ENCODE measurements at places on chromosomes 3 and 15.

- no peaks in the 10 kb centered on the region for H3K36me3 ChIP-seq
- H3K27me3 ChIP-seq = no peaks in the 10 kb centered on the region
- H3K4me1 ChIP-seq = no peaks in the 10 kb centered on the region
- no peak overlapping the region for H3K4me3 ChIP-seq
These were observed 235.9 kb downstream of the ARRDC4 start for GRCh38 chr15:98196371-98196770.

GRCh38 chr3:147619921-147620560 is 210.9 kb downstream of the ZIC1 start:
- H3K4me3 ChIP-seq = no peak overlapping the region
- H3K27ac ChIP-seq = no peak overlapping the region
- H3K27me3 ChIP-seq = no peaks in the 10 kb centered on the region
- H3K4me1 ChIP-seq = no peaks in the 10 kb centered on the region

GRCh38 chr3:11733914-11734313 is 90.2 kb upstream of the VGLL4 start:
- H3K4me1 ChIP-seq = no peaks in the 10 kb centered on the region
- H3K27me3 ChIP-seq = no peaks in the 10 kb centered on the region
- no peaks in the 10 kb centered on the region for H3K36me3 ChIP-seq
- DNase-seq = no peak

DNA sequence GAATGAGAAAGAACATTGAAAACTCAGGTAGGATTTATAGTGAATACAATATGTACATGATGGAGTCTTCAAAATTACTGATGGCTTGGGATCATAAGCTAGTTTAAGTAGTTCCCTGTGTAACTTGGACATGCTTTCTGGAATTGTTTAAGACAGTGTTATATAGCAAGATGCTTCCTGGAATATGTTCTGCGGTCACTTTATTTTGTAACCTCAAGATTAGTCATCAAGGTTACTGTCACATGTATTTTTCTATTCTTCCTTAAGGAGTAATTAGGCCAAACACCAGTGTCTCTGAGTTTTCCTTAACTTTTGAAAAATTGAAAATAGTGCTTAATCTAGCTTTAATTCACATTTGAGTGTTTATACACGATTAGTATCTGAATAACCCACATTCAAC is 760.3 kb upstream of the ARRDC4 start:
- no peak overlapping the region for H3K4me3 ChIP-seq
- H3K4me1 ChIP-seq = no peaks in the 10 kb centered on the region
- no peaks in the 10 kb centered on the region for H3K36me3 ChIP-seq
- no peak for DNase-seq

DNA sequence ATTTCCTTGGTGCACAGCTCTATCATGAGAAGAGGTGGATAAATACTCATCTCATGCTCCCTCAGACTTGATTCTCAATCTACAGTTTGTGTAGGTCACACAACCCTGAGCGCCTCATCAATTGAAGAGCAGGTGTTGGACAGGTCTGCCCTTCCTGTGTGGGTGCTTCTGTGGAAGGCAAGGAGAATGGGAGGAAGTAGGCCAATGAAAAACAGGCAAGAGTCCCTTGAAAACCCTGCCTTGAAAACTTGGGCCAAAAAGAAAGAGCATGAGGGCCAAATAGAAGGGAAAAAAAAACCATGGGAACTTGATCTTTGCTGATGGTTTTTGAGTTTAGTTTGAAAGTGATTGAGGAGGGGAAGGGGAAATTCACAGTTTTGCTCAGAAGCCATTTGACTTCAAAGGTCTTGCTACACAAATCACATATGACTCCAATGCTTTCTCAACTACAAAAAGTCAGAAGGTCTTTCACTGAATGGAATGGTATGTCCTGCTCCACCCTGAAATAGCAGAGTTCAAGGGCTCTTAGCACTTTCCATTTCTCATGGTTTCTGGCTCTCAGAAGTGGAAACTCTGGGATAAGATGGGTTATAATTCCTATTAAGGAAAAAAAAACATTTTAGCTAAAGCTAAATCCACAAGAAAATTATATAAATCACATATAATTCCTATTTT is 37.2 kb upstream of the TM4SF1 start:
- H3K27ac ChIP-seq = no peak overlapping the region
- no peak overlapping the region for H3K4me3 ChIP-seq
- no peaks in the 10 kb centered on the region for H3K4me1 ChIP-seq
- H3K27me3 ChIP-seq = no peaks in the 10 kb centered on the region
- no peaks in the 10 kb centered on the region for H3K36me3 ChIP-seq
- DNase-seq = no peak

Measured in H1 (cell line).